Naive thymus-derived CD8-positive, alpha-beta T cell (primary cell): ENCODE measurements at places on chromosomes 4 and X.

- no peak for DNase-seq
Measured at GRCh38 chr4:43332052-43332425, 439.5 kb downstream of the GRXCR1 start.

DNA sequence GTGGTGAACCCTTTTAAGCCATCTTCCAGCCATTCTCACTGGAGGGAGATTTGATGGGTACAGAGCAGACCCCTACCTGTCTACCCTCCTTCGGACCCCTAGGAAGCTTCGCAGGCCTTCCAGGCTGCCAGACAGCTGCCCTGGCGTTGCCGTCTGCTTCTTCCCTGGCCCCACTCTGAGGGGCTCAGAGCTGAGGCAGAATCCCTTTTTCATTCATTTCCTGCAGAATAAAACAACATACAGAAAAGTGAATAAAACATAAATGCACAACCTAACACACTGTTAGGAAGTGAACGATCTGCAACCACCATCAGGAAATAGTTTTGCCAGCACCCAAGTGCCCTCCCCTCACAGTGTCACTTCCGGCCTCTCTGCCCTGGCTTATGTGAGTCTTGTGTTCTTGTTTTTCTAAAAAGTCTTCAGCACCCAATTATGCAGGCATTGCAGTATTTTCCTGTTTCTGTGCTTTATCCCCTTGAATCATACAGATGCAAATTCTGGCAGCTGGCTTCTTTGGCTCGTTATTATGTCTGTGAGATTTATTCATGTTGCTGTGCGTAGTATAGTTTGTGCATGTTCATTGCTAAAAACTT lies 5.6 kb upstream of the ADD1 start:
- DNase-seq, result peak; percentile 65

DNA sequence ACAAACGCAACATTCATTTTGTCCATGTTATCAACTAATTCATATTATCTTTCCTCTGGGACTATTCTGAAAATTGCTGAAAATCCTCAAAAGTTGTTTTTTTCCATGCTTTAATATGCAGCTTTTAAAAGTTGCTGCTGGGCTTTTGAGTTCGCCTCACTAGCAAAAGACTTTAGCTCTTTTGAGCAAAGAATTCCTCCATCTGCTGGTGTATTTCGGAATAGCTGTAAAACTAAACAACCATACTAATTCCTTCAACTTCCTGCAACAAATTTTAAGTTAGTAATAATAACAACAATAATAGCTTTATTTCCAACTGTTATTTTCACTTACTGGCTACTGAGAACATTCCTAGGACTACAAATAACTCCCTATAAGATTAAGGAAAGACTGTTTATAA lies 124.5 kb upstream of the PLAC1 start:
- no peak for DNase-seq

DNA sequence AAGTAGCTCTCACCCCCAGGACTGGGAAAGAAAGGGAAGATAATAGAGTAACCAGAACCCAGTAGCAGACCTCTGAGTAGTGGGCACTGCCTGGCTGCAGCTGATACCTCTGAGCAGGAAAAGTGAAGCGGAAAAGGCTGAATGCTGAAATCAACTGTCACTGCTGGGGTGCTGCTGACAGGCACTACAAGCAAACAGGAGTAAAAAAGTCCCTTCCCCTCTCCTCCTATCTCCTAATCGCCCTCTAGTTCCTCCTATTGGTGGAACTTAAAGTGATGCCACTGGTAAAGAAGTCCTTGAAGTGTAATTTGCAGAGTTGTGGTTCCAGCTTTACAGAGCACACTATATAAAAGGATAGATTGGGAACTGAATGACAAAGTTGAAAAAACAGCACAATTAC lies 32.8 kb upstream of the GLRB start:
- DNase-seq, result no peak

DNA sequence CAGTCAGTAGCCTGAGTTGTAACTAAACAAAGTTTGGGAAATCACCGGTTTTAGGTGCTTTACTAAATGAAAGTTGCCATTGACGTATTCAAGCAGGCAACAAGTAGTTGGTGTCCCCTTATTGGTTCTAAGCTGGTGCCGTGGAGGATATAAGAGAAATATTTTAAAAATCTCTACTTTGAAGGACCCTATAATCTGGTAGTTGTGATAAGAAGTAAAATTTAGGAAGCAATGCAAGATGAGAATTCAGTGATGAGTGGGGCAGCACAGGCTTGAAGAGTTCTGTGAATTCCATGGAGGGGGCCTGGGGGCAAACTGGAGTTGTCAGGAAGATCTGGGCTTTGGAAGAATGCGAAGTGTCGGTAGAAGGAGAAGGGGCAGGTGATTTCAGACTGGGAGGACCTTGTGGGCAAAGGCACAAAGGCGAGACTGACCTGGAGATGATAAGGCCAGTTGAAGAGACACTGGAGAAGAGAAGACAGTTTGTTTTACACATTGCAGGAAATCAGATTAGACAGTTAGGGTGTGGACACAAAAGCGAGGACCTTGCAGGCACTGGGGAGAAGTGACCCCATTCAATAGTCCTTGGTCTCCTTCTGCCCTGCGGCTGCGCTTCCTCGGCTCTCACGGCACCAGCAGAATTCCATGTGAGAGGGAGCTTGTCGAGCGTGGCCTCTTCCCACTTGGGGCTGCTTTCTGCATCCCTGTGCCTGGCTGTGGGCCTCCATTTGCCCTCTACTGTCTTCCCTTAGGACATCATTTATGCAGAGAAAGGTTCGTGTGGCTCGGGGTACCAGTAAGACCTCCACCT lies 1.3 kb downstream of the RHOH start:
- peak; percentile 69 for DNase-seq

DNA sequence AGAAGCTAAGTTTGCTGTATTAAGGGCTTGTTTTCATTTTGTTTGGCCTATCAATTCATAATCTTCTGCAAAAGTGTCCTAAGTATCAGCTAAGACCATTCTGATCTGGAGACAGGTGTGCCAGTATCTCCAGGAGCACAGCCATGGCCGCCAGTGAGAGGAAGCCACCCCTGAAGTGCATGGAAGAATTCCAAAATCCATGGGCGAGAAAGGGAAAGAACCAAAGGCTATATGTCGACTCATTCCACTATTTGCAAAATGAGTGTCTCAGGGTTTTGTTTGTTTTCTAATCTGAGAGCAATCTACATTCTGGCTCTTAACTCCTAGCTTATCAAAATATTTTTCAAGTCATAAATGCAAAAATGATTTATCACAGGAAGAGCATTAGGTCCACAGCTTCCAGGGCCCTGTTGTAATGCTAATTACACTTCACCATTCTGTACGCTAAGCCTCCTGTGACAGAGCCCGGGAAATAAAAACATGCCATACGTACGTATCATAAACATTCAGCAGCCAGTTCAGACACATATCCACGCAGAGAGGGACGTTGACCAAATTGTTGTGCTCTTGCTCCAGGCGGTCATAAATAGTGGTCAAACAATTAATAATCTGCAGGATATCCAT lies 137.3 kb upstream of the FTHL17 start:
- DNase-seq, result no peak

GRCh38 chr4:158758142-158758541 lies 10.7 kb upstream of the FNIP2 start:
- no peak for DNase-seq

DNA sequence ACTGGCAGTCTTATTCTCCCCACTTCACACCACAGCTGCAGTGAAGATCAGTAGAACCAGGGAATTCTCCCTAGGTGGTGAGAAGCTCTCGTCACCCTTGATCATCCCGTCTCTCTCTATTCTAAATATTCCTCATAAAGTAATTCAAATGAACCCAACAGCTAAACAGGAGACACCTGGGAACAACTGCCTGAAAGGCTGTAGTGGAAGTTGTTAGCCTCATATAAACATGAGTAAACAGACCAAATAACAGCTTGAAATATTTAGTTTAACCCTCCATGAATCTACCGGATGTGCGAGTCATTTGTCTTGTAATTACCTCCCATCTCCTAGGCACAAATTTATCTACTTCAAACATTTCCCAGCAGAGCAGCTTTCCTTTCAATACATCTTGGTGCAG lies 30.4 kb upstream of the APELA start:
- DNase-seq, result no peak

- DNase-seq, result no peak
Measured at GRCh38 chr4:97531351-97531750, 611.9 kb downstream of the STPG2 start.

DNA sequence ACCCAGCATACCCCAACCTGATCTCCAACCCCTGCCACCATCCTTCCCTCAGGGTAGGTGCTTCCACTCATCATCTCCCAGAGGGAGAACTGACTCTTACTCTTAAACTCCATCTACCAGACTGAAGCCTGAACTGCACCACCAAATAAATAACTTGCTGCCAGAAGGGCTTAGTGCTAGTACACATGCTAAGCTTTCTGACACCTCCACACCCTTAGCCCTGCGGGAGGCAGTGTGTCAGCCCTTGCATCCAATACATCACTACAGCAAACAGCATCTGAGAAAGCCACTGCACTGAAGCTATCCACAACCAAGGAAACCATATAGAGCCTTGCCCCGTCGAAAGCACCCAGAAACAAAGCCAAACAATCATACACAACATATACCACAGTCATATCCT lies 68.6 kb upstream of the MCF2 start:
- DNase-seq, result no peak

DNA sequence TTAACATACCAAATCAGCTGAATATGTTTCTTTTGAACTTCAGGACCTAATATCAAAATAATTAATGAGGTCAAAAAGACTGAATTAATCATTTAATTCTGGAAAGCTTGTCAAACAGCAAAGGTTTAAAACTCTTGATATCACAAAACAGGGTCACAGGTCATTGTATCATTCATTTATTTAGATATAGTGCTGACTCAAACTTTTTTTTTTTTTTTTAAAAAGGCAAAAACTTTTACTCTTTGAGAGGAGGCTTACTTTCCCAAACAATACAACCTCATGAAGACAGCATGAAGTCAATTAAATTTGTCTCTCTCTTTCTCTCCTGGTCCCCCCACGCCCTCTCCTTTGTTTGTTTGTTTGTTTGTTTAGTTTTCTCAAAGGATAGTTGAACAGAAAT lies 15.6 kb upstream of the GPR78 start:
- no peak for DNase-seq

DNA sequence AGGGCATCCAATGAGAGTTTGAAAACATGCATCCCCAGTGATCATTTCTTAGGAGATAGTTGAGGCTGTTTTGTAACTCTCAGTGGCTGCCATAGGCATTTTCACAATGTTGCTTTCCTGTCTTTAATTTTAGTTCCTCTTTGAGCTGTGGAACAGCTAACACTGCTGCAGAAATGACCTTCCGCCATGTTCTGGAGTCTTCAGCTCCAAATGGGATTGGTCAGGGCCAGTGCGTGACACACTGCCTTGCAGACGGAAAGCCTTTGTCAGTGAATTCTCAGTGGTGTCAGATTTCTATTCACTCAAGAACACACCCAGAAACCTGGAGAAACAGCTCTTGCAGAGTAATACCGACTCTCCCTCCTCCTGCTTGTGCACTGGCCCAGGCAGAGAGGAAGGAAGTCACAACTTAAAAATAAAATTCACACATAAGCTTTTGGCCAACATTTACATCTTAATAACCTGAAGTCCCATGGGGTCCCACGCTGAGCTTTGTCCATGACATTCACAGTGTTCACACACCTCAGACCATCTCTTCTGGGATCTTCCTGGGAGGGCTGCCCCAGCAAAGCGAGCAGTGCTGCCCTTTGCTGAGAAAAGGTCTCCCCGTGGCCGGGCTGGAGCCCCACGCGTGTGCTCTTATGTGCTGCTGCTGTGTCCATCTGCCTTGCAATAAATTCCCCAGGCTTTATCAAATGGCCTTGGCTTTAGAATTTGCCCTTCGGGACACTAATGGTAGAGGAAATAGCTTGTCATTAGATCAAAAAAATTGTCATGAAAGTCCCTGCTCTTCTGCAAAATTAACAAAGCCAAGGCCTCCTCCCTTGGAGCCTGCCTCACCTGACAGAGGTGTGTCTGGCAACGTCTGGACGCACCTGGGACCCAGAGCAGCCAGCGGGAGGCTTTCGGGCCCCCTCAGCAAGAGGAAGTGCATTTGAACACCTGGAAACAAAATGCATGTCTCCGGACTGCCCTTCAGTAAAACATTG lies 126.8 kb downstream of the IRF2 start:
- no peak for DNase-seq

- DNase-seq, result no peak
Measured at GRCh38 chrX:31331928-31332327, 260.1 kb upstream of the FTHL17 start.

- peak; percentile 26 for DNase-seq
Measured at GRCh38 chrX:153342762-153343558, 9.0 kb downstream of the ZNF275 start.

- DNase-seq, result no peak
Measured at GRCh38 chr4:115972967-115973366, 859.5 kb upstream of the NDST4 start.

DNA sequence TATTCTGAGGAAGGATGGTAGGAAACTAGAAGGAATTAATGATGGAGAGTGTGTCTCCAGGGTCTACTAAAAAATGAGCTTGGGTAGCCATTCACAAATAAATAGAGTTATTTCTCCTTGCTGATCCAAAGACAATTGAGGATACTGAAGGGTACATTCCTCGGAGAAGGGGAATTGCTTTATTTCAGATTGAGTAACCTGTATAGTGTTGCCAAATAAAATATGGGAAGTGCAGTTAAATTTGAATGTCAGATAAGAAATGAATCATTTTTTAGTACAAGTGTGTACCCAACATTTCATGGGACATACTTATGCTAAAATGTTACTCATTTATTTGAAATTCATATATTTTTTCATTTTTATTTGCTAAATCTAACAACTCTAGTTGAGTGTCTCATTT lies 16.0 kb upstream of the VSIG1 start:
- DNase-seq, result no peak

- no peak for DNase-seq
Measured at GRCh38 chr4:149279776-149280175, 535.9 kb downstream of the IQCM start.

- DNase-seq, result no peak
Measured at GRCh38 chrX:15319075-15319474, 3.6 kb upstream of the ASB11 start.

- DNase-seq, result no peak
Measured at GRCh38 chrX:153631907-153632594, 15.0 kb upstream of the DUSP9 start.

DNA sequence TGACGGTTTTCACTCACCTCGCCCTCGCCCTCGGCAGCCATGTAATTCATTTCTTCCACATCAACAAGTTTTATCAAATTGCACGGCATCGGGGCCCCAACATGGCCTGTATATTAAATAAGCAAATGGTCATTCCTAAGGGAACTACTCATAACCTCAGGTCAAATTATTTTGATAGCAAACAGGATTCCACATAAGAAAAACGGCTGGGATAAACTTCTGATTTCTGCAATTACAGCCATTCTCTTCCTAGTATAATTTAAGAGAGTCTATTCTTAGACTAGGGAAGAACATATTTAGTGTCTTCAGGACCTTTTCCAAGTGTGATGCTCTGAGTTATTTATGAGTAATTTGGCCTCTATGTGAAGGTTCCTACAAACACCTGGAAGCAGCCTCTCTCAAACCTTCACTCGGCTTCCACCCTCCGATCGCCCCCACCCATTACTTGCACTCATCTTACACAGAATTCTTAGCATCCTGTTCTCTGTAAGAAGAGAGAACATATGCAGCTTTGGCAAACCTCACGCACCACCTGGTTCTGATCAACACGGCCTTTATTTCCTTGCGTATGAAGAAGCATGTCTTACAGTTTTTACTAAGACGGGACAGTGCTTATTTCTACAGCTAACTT lies 29.4 kb upstream of the CENPU start:
- no peak for DNase-seq

GRCh38 chr4:69639542-69639941 lies at the start of gene UGT2A2:
UGT2A2 (minus strand) TSS chr4:69639642; CDS start chr4:69639640, 2 bp downstream.
- DNase-seq, result no peak

GRCh38 chr4:102684610-102685052 lies 76.1 kb downstream of the MANBA start:
- DNase-seq, result no peak

- no peak for DNase-seq
Measured at GRCh38 chr4:75779105-75779757, 54.9 kb downstream of the USO1 start.
